CD4-positive, alpha-beta T cell treated with Interleukin-2 at 100 ng/mL for 4 hours (primary cell): ENCODE measurements at places on chromosomes 11 and 22.

DNA sequence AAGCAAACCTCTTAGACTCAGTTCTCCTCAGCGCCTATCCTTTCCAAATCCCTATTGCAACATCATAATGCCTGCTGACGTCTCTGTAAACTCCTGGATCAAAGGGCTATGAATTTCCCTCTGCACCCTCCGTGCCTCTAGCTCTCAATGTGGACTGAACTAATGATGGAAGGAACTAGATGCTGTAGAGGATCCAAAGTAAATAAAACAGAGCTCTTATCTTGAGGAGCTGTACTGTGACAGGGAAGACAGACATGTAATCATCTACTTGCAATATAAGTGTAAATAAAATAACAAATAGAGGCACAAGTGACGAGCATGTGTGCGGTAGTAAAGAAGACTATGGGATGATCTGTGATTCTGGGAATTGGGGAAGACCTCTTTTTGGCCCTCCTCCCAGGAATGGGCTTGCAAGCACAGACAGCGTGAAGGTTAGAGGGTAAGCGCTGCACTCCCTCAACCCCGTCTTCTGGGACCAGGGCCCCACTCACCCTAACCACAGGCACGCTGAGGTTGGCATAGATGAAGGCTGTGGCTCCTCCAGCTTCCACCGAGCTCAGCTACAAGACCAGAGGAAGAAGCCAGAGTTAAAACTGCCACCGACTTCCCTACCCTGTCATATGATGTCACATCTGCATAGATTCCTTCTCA, 42.2 kb downstream of the P4HA3 start:
- no peak for DNase-seq

GRCh38 chr11:110196241-110196754, 100.1 kb downstream of the RDX start:
- no peak for DNase-seq

GRCh38 chr11:46414466-46414796, 22.9 kb upstream of the CHRM4 start:
- DNase-seq, result no peak

DNA sequence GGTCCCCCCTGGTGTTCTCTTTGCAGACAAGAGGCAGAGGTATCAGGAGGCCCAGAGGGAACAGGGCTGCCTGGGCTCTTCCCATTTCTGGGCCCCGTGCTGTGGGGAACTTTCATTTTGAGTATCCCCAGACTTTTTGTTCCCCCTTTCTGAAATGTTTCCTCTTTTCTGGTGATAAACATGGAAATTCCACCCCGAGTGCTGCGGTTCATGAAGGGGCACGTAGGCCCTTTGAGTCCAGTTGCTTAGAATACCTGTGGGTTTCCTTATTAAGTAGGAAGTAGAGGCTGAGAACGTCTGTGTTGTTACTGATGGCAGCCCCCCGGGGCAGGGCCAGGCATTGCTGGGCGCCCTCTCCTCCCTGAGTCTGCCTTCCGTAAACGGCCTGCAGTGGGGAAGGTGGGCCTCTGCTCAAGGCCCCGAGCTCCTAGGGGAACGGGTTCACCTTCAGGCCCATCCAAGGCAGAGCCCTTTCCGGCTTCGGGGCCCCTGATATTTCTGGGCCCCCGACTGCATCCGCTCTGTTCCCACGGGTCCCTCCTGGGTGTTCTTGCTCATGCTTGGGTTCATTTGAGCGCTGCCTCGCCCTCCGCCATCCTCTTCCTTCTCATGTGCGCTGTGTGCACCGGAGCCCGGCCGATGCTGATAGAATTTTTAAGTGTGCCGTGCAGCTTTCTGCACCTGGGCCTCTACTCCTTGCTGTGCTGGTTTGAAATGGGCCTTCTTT, 12.0 kb downstream of the TBC1D22A start:
- no peak for DNase-seq

- DNase-seq, result no peak
These were observed 9.6 kb upstream of the EED start for GRCh38 chr11:86234831-86235461.

GRCh38 chr11:129930743-129931142, 35.4 kb upstream of the NFRKB start:
- DNase-seq, result no peak

GRCh38 chr22:22865311-22866072, 22.1 kb upstream of the IGLL5 start:
- DNase-seq, result peak; percentile 25

DNA sequence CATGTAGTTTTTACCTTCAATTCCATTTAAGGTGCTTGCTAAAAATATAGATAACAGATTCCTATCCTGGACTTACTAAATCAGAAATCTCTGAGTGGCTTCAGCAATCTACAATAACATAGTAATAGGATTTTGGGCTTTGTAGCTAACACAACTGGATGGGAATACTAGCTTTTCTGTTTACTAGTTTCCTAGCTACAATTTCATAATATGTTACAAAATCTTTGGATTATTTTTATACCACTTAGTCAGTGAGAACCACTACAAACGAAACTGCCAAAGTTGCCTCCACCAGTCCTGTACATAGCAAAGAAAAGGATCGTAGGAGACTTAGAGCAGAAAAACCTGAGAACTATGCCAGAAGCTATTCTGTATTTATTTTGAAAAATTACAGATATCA, 87.7 kb upstream of the ANO3 start:
- no peak for DNase-seq
